ENCODE measurements at places on chromosomes 6 and 20.

- DNase-seq = no peak
Measured at GRCh38 chr20:38125157-38126056, 39.7 kb downstream of the TGM2 start.

DNA sequence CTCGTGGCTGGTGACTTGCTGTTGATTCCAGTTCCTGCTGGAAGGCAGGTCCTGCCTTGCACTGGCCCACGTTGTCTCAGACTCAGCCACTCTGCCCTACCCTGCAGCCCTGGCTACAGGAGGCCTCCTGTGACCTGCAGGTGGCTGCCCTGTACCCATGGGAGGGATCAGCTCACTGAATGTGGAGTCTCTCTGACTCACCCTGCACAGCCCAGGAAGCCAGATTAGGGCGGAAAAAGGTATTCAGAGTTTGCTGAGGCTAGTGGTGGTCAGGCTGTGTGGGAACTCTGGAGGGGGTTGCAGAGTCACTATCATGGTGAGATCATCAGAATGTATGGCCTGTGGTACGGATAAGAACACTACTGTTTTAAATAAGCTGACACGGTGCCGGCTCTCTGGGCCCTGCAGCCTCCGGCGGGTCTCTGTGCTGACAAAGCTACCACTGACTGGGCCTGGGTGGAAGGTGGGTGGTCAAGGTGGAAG lies 24.7 kb upstream of the PYGB start:
- no peak for DNase-seq

DNA sequence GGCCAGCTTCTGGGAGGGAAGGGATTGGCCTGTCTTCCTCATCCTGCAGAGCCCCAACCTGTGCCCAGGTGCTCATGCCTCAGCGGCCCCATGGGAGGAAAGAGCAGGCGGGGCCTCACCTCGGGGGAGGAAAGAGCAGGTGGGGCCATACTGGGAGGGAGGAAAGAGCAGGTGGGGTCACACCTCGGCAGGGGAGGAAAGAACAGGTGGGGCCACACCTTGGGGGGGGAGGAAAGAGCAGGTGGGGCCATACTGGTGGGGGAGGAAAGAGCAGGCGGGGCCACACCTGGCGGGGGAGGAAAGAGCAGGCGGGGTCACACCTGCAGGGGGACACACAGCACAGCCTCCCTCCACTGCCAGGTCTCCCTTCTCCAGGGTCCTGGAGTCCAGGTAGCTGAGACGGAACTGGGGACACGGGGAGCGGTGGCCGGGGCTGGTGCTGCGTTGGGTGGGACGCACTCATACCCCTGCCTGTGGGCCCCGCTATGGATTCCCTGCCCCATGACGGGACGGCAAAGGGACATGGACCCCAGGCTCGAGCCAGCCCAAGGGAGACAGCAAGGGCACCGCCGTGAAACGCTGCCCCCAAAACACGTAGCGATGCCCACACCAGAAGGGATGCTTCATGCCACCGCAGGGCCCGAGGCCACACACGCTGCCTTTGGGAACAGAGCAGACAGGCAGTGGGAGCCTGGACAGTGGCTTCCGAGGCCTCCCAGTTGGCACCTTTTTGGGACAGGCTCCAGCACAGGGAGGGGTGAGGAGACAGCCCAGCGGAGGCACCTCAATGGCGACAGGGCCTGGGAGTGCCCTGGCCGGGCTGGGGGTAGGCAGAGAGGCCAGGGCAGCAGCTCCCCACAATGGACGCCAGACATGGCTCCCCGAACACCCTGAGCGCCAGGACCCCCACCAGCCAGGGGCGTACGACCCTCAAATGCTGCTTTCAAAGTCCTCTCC lies 43.3 kb upstream of the CHRNA4 start:
- DNase-seq = no peak

DNA sequence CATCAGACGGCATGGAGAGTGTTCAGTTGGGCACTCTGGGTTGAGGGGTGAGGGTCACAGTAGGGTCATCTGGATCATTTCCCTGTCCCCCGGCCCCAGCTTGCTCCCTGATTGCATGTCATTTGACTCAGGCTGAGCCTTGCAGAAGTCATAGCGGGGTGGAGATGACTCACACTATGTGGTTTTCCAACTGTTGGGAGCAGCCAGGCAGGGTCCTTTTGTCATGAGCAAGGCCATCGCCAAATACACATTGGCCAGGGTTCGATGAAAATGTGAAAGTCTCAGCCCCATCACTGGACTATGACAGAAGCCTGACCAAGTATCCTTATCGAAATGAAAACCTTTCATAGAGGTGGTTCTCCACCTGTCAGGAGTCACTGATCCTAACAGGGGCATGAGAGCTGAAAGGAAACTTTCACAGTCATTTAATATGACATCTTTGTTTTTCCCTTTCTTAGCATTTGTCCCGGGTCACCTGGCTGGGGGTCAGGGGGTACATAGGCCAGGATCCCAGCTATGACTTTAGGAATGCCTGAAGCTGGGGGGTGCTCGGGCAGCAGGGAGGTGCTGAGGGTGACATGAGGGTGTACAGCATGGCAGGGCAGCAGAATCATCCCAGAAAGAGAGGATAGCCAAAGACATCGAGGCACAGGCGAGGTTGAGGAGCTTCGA lies 70.2 kb upstream of the CD93 start:
- DNase-seq = no peak

DNA sequence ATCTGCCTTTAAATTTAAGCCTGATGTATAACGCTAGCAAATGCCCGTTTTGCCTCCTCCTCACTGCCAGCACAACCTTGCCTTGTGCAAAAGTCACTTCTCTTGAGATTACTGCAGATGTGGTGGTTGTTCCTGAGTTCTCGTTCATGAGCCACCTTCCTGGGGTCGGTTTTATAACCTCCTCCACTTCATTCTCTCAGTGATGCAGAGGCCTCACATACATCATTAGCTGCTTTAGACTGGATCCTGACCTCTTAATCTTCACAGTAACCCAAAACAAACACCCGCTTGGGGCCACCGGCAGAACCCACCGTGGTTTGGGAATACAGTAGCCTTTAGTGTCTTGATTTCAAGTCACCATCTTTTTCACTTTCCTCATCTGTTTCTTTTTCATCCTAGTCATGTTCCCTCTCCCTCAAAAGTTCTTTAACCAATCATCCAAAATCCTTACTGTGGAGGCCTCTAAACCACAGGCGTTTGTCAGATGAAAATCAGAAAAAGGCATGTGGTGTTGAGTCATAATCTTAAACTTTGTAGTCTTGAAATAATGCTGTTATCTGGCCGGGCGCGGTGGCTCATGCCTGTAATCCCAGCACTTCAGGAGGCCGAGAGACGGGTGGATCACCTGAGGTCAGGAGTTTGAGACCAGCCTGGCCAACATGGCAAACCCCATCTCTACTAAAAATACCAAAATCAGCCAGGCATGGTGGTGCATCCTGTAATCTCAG lies 430.3 kb upstream of the SOX4 start:
- DNase-seq = no peak

Data from midbrain (tissue), 1 donor.